ENCODE measurements at places on chromosomes 5 and 9.

DNA sequence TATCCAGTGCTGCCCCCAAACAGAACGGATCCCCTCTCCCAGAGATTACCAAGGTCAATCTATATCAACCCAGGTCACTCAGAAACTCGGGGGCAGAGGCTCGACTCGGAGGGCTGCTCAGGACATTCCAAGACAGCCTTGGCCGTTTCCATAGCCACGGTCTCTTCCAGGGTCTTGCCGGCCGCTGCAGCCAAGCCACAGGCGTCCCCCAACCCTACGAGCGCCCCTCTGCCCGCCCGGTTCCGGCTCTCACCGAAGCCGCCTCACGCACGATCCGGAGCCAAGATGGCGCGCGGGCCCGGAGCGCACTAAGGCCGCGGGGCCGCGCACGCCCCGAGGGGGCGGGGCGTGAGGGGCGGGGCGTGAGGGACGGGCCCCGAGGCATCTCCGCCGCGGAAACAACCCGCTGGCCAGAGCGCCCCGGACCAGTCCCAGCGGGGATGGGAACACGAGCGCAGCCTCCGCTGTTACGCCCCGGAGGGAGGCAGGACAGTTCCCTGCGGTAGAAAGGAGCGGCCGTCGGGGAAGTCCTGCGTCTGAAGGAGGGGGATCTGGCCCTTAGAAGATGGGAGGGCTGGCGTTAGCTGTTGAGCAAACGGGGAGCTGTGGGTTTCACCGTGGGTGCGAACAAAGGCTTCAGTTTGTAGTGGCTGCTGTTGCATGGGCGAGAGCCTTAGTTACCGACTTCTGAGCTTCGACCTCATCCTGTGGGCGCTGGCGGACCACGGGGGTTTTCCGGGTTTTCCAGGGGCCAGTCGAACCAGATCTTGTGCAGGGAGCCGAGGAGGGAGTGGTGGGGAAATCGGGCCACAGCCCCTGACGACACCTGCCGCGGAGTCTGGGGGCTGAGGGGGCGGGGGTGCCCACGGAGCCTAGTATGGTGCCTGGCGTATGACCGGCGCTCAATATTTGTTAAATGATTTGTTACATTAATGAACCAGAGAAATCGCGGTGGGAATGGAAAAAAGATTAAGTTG, at the start of gene RPP25L:
Gene RPP25L, minus strand, starts transcription at position 287 of the 977 bp plus-strand sequence. CDS start 801 bp downstream, outside the sequence.
- DNase-seq, result no peak

DNA sequence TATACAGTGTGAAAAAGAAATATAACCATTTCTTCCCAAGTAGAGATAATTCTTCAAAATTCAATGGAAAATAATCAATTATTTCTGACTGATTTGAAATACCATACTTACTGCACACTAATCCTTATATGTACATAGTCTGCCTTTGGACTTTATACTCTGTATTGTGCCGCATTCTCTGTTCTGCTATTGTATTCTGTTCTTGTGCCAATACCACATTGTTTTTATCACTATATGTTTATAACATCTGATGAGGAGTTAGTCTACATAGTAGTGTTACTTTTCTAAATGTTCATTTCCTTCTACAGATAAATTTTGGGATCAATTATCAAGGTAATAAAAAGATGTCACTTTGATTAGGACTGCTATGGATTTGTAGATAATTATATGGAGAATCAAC, 16.7 kb upstream of the ZNF462 start:
- no peak for DNase-seq

- DNase-seq, result no peak
These were observed 709.2 kb upstream of the WWC1 start for GRCh38 chr5:167582283-167582682.

DNA sequence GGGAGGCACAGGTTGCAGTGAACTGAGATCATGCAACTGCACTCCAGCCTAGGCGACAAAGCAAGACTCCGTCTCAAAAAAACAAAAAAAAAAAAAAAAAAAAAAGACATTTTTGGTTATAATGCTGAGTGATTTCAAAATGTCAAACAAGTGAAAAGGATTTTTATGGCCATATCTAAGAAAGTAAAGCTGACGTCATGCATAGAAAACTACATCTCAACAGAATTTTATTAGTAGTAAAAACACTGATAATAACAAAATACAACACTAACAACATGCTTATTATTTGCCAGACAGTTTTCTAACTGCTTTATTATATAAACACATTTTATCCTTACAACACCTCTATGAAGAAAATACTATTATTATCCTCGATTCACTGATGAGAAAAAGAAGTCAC, 833.0 kb upstream of the WWC1 start:
- no peak for DNase-seq

DNA sequence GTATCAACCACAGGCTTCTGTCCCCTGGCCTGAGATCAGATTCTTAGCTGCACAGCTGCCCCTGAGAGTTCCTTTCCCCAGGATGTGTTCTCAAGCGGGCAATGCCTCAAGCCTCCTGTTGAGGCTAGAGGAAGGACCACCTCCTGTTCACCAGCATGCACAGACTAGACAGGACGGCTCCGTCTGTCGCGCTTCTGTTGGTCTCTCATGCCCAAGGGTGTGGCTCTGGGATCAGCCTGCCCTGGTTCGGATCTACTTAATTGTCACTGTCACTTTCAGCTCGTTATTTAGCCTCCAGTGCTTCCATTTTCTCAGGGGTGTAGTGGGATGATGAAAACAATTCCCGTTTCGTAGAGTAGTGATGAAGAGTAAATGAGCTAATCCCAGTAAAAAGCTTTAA, 103.1 kb downstream of the KCNIP1 start:
- DNase-seq, result no peak

- DNase-seq, result no peak
These were observed 146.4 kb downstream of the EGFLAM start for GRCh38 chr5:38404667-38405276.

GRCh38 chr9:109403766-109404320, 83.0 kb upstream of the EPB41L4B start:
- DNase-seq, result no peak

- no peak for DNase-seq
These were observed 10.7 kb downstream of the CAMK2A start for GRCh38 chr5:150278916-150279315.

DNA sequence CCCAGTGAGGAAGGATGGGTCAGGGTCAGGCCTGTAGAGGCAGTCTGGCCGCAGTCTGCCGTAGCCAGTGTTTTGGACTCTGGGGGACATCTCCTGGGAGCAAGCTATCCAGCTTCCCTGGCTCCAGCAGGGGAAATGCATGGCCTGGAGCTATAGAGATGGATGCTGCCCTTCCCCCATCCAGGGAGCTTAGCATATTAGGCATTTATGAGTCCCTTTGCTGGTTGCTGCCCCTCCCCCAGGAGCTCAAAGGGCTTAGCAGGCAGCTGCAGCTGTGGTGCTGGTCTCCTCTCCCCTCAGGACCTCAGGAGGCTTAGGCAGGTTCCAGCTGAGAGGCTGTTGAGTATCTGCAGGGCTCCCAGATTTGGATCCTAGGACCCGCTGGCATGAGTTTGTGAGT, 1158.7 kb downstream of the DTWD2 start:
- no peak for DNase-seq

- DNase-seq, result no peak
These were observed 125.4 kb downstream of the ANKRD18B start for GRCh38 chr9:33649463-33649862.

DNA sequence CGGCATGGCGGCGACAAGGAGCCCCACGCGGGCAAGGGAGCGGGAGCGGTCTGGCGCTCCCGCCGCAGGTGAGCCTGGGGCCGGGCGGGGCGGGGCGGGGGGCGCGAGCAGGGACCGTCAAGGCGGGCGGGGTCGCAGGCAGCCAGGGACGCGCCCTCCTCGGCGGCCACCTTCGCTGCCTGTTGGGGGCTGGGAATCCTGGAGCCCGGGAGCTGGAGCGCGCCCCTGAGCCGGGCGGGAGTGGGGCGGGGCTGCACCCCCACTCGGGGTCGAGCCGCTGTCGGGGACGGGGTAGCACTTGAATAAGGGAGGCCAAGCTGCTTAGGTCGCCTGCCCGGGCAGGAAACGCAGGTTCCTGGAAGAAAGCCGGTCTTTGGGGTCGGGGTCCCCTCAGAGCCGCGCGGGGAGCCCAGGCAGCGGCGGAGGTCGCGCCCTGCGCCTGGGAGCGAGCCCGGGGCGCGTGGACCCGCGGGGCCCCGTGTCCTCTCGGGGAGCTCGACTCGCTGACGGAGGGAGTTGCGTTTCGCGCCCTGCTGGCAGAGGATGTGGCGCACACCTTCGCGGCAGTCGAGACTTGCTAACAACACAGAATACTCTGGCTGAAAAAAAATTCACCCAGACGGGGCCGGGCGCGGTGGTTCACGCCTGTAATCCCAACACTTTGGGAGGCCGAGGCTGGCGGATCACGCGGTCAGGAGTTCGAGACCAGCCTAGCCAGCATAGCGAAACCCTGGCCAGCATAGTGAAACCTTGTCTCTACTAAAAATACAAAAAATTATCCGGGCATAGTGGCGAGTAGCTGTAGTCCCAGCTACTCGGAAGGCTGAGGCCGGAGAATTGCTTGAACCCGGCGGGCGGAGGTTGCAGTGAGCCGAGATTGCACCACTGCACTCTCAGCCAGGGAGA, 552 bp downstream of the OTULINL start:
- no peak for DNase-seq

DNA sequence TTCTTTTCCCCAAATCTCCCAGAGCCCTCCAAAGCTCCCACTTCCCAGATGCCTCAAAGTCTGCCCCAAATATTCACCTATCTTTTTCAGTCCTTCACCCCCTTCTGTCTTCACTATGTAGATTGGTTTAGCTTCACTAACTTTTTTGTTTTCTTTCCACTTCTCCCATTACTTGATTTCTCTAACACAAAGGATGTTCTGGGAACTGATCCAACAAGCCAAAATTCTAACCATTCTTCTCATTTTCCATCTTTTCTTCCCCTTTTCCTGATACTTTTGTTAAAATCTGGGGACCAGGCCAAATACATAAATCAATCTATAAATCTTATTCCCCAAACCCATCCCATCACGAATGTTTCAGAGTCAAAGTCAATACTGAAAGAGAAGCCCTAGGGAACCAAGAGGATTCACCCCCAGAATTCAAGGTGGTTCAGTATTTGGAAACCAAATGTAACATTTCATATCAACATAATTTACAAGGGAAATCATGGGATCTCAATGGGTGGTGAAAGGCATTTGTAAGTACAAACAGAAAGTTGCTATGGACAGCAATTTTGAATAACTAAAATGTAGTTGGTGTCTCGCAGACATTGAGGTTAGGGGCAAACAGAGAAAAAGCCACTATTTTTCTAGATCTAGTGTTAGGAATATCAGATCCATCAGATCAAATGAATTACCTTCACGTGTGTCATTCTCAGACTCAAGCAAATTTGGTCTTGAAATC, 35.3 kb downstream of the APTX start:
- DNase-seq, result no peak

DNA sequence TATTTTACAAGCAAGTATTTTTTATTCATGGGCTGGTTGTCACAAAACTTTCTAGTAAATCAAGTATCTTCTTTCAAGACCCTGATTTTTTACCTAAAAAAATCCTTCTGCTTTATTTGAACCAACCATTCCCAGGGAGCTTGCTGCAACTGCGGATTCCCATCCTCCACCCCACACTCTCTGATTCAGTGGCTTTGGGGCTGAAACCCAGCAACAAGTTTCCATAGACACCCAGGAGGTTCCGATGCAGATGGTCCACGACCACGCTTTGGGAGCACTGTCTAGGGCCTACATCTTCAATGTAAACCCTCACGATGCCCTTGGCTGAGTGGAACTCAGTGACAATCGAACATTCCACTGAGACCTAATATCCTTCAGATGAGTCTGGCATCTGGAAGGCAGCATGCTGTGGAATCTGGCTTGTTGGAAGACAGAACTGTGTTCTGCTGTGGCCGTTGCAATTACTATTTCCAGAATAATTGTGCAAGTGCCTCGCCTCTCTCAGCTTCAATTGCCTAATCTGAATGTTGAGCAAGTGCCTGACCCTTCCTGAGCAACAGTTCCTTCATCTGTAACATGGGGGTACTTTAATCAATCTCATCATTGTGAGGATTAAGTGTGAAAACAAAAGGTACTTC, 105.1 kb downstream of the INSYN2B start:
- no peak for DNase-seq

- DNase-seq, result no peak
These were observed 182.6 kb upstream of the GLRA1 start for GRCh38 chr5:152107220-152107619.

DNA sequence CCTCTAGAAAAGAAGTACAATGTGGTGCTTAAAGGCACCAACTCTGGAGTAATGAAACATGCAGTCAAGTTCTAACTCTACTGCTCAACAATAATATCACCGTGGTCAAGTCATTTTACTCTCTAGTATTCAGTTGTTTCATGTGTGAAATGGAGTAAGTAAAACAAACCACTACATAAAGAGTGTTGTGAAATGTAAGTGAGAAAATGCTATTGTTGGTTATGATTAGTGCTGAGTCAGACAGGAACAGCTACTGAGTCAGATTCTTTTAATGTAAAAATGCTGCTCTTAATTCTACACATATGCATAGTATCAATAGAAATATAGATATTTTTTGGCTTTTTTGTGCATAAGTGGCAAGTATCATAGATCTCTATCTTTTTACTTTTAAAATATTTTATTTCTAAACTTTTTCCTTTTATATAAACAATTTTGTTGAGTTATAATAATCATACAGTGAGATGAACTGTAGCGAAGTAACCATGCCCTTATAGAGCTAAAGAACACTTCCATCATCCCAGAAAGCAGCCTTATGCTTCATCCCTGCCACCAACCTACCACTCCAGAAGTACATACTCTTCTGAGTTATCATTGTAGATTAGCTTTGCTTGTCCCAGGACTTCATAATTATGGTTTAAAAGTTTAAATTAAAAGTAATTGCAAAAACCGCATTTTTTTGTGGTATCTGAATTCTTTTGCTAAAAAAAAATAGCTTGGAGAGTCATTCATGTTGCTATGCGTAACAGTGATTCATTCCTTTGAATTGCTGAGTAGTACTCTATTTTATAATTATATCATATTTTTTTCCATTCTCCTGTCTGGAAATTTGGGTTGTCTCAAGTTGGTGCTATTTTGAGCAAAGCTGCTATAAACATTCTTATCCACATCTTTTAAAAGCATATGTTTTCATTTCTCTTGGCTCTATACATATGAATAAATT, 548.2 kb upstream of the CLINT1 start:
- DNase-seq, result no peak

DNA sequence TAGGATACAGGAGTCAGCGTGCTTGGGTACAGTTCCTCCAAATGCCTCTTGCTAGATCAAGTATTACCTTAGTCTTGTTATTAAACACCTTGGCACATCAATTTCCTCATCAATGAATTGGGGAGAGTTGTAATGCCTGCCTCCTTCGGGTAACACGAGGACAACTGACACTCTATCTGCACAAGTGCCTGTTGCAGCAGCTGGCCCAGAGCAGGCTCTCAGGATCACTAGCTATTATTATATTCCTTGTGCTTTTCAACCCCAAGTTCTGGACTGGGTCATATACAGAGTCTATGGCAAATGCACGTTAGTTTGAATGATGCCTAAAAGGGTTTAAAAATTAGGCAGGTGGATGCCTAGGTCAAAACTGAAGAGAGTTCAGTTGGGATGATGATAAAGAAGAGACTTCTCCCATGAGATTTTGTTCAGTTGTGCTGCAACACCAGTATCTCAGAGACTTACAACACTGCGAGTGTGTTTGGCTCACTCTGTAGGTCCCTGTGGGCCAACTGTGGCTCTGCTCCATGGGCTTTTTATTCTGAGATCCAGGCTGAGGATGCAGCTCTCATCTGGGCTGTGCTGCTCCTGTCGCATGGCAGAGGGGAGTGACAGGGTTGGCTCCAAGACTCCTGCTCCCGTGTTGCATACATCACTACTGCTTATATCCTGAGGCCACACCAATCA, 41.1 kb upstream of the TEX48 start:
- no peak for DNase-seq

GRCh38 chr5:2883771-2884170, 132.3 kb upstream of the IRX2 start:
- no peak for DNase-seq

GRCh38 chr9:4235871-4236804, 63.7 kb downstream of the GLIS3 start:
- no peak for DNase-seq
